ENCODE measurements at places on chromosomes 5 and 9.
A peak's percentile ranks its signal among the peaks of the same experiment; 100 is the strongest.

DNA sequence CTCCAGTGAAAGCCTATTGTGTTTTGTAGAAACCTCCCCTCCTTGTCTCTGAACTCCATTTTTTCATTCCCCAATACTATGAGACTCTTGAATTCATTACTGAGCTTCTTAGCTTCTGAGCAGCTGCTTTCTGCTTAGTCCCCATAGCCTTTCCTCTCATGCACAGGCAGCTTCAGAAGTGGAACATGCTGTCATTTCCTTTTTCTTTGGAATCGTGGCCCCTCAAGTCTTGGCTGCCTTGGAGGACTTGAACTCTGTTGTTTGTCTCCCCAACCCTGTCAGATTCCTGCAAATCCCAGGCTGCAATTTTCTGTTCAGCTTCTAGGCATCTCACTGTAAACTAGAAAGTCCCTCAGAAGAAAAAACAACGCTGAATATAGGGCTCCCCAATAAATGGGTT lies 268.5 kb downstream of the ARRDC3 start:
- DNase-seq: no peak

- peak; percentile 84 for DNase-seq
Observed at GRCh38 chr5:32312197-32312594, 543 bp downstream of the MTMR12 start.

DNA sequence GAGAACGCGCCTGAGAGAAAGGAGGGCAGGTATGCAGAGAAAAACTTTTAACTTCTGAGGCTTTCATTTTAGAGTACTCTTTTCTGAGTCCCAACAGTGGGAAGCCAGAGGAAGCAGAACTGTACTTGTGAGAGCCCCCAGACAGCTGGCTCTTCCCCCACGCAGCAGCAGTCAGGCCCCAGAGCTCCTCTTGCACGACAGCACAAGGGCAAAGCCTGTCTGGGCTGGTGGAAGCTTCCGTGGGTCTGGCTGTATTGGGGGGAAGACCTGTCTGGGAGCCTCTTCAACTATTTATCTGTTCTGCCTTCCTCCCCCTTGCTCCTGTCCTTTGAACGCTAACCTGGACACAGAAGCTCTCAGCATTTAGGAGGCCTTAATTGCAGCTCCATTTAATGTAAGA lies 68.2 kb downstream of the THBS4 start:
- no peak for DNase-seq

- DNase-seq: no peak
Observed at GRCh38 chr5:180135967-180136629, 64.5 kb upstream of the RNF130 start.

DNA sequence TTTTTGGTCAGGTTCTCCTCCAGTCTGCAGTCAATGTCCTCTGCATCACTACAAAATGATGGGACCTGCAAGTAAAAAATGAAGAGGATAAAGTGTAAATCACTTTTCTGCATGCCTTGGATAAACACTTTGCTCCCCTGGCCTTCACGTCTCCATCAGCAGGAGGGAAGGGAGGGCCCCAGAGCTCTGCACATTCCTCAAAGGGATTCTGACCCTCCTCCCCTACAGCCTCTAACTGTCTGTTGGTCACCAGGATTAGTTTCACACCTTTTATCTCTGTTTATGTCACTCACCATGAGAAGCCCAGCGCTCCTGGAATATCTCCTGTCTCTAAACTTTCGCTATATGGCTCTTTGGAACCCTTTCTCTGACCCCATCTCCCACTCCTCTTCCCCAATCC lies 103.3 kb downstream of the SVEP1 start:
- no peak for DNase-seq

DNA sequence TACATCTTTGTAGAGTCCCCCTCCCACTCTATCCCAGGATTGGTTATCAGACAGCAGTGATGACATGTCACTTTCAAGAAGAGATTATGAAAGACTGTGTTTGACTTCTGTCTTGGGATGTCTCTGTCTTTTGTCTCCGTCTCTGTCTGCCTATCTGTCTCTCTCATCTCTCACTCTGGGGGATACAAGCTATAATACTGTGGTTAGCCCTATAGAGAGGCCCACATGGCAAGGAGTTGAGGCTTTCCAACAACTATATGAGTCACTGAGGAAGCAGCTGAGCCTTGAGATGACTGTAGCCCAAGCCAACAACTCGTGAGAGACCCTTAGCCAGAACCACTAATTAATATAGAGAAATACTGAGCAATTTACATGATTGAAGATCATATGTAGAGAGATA lies 284.8 kb downstream of the PDE4D start:
- no peak for DNase-seq

Measured in tibial artery (tissue), 4 donors.